ENCODE measurements at places on chromosomes 3 and 15.
A peak's percentile ranks its signal among the peaks of the same experiment; 100 is the strongest.

DNA sequence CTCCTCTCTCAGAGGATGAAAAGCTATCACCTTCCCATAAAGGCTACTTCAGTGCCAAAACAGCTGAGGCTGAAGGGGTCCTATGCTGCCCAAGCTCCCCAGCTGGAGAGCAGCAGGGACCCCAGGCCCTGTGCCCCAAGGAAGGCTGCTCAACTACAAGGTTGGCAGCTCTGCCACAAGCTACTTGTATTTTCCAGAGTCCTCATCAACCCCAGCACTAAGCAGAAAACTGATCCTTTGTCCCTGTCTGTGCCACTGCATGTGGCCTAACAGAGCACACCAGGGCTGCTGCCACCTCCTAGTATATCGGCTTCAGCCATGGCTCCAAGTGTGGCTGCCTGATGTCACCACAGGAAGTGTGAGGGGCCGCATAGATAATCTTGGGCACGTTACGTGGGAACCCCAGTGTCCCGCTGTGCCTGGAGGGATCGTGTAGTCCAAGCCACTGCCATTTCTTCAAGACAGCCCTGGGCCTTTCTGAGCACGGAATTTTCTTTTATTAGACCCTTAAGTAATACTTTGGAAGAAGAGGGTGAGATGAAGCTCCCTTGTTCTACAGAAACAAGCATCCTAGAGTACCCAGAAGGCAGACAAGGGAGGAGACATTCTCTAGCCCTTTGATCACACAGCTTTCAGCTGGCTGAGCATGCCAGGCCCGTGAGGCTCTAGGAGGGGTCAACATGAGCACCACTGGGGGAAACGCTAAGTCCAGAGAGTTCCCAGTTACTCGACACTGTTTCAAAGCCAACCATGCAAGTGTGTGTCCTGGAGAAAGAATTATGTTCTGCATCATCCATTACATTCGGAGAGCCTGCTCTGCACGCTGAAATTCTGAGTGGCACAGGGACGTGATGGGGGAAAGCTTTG lies 60.7 kb downstream of the CAPN7 start:
- DNase-seq: no peak

- no peak for DNase-seq
Measured at GRCh38 chr3:14646131-14646573, 5.4 kb upstream of the CCDC174 start.

DNA sequence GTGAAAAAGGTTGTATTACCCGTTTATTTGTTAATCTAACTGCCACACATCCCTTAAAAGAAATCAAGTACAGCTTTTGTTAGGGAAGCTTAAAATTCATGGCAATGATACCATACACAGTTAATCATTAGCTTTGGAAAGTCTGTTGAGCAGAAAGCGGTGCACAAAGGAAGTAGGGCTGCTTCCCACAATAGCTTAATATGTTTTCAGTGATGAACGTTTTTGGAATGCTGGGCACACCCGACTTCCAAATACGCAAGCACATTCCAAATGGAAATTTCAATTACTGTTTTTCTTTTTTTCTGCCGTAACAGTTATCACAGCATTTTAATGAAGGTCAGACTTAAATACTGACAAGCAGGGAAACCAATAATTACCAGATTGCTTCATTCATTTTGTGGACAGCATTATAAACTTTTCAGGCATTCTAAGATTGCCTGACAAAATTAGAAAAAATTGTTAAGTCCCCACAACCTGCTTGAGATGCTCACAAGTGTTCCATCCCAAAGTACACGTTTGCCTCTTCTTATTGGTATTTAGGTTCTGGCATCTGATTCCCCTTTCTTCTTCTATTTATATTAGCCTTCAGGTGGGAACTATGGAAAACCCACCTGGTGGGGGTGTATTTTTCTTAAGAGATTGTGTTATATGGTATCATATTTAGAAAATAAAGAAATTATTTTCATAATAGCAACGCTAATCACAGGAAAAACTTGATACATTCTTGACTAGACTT lies 1.1 kb upstream of the ECT2 start:
- peak; percentile 93 for DNase-seq

GRCh38 chr15:47409038-47409437 lies 308.3 kb upstream of the SEMA6D start:
- no peak for DNase-seq

DNA sequence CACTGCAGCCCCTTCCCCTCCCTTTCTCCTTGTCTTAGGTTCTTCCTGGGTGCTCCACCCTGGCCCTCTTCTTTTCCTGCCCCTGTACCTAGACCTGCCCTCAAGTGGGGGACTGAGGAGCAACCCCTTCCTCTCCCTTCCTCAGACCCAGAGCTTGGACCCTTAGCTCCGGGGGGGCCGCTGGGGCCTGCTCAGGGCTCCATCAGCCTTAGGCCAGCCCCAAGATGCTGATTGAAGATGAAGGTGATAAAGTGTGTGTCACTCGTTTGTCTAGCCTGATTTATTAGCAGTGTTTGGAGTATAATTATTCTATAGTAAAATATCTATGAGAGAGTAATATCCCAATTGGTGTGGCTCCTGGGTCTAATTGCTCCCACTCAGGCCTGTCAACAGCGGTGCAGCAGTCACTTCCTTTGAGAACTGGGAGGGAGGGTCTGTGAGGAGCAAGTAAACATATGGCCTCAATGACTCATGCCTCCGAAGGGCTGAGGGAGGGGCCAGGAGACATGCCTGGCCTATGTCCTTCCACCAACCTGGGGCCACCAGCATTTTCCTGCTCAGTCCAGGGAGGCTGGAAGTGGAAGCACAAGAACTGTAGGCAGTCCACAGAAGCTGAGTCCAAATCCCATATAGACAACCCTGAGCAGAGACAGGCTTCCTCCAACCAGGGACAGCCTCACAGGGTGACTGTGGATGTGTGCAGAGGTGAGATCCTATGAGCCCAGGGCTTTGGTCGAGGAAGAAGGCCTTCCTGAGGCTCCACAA lies 123.2 kb downstream of the DNAJB8 start:
- no peak for DNase-seq

- DNase-seq: no peak
Measured at GRCh38 chr3:53044711-53045517, 959 bp downstream of the SFMBT1 start.

GRCh38 chr15:61654918-61655317 lies 405.3 kb downstream of the VPS13C start:
- no peak for DNase-seq

DNA sequence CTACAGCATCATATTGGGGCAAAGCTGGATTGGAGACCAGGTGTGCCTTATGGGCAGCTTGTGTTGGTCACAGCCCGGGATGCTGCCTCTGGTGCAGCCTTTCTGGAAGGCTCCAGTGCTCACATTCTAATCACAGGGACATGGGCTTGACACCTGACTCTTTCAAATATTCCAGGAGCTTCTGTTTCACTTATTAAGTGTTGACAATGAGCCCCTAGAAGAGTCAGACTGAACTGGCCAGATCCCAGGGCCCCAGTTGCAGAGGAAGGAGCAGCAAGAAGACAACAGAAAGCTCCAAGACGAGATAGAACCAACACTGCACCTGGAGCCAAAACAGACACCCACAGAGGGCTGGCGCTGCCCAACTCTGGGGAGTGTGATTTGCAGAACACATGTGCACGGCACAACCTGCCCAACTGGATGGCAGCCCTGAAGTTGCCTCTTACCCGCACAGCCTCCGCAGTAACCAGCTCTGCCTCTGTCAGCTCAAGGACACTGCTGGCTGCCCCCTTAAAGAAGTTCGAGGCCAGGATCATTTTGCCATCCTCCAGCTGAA lies 30.3 kb downstream of the ALDH1L1 start:
- DNase-seq: no peak

DNA sequence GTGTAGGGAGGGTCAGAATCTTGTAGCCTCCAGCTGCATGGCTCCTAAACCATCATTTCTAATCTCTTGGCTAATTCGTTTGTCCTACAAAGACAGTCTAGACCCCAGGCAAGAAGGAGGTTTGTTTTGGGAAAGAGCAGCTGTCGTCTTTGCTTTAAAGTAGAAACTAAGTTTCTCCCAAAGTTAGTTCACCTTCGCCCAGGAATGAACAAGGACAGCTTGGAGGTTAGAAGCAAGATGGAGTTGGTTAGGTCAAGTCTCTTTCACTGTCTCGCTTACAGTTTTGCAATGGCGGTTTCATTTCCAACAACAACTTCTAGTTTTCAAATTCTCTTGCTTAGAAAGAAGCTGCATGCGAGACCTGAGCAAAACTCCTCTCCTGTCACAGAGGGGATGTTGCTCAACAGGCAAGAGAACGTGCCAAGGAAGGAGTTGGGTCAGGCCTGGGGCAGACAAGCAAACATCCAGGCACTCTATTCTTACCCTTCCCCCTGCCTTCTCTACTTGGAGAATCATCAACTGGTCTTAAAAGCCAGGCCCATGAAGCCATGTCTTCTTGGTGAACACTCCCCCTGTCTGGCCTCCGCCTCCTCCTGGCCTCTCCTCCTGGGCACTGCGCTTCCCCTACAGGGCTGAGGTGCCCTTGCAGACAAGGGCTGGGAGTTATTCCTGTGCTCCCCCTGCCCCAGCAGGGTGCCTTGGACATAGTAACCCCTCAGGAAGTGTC lies 57.6 kb downstream of the TMEM44 start:
- no peak for DNase-seq

DNA sequence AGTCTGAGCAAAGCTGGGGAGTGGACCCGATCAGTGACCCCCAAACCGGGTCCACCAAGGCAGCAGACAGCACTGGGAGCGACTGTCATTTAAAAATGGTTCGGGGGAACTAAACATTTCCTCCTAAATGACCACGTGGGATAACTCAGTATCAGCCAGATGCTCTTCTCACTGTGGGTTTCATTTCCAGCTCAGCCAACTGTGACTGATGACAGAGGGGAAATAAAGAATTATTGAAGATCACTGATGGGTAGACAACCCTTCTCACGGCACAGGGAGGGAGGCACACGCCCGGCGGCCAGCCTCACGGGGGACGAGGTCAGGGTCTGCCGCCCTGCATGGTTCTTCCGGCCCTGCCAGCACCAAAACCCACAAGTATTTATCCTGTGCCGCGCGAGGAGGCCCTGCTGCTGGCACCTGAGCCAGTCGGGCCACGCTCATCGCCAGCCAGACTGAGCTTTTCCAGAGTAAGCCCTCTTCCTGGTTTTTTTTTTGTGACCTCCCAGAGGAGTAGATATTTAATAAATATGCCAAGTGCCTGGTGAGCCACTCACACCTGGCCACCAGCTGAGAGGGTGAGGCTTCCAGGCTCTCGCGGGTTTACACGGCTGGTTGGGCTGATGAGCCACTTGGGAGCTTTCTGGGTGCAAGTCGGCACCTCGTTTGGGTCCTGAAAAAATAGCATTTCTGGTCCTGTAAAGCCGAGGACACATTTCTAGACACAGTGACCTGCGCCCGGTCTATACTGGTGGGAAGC lies 6.2 kb downstream of the MELTF start:
- no peak for DNase-seq

DNA sequence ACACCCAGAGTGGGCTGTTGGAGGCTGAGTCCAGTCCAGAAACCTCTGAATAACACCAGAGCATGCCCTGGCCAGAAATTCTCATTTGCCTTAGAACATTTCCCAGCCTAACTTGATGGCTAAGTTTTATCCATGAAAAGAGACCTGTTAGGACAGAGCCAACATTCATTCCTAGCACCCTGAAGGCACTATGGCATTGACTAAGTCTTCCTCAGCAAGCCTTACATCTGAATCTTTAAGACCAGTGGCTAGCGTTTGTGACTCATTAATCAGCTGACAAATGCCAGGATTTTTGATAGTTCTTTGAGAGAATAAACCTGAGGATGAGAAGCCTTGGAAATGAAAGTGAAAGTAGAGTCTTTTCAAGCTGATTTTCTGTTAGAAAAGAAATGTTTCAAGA lies 1087.1 kb upstream of the ALCAM start:
- DNase-seq: no peak

GRCh38 chr3:127524296-127524896 lies 66.1 kb downstream of the TPRA1 start:
- DNase-seq: no peak

- no peak for DNase-seq
Measured at GRCh38 chr15:100766243-100767000, 113.2 kb upstream of the ALDH1A3 start.

GRCh38 chr3:27342267-27342666 lies 26.9 kb downstream of the NEK10 start:
- DNase-seq: no peak

GRCh38 chr3:60445446-60445845 lies 805.8 kb downstream of the FHIT start:
- no peak for DNase-seq

DNA sequence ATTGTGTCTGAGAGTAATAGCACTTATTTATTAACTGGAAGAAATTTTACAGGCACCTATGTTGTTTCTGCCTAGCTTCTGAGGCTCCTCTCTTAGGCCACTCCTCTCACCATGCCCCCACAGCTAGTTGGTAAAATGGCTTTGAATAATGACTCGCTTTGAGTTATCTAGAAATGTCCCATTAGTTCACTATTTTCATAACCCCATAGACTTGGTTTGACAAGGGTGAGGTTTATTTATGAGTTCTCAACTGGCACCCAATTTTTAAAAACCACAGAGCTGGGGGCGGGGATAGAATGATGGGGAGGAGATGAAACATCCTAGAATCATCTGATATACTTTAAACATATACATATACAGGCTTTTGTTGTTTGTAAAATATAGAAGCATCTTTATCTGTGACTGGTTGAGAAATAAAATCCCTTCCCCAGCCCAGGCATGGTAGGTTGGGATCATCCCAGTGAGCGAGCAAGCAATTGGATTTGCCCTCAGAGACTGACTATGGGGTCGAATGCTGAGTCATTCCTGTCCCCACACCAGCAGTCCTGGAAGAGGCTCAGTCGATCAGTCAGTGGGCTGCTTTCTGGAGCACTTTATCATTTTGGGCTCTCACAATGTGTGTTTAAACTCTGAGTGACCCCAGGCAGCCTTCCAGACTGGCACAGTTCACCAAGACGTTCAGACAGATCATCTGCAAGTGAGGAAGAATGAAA lies 60.2 kb upstream of the TSEN2 start:
- no peak for DNase-seq

GRCh38 chr3:32996048-32996754 lies 44.8 kb downstream of the CCR4 start:
- DNase-seq: no peak

DNA sequence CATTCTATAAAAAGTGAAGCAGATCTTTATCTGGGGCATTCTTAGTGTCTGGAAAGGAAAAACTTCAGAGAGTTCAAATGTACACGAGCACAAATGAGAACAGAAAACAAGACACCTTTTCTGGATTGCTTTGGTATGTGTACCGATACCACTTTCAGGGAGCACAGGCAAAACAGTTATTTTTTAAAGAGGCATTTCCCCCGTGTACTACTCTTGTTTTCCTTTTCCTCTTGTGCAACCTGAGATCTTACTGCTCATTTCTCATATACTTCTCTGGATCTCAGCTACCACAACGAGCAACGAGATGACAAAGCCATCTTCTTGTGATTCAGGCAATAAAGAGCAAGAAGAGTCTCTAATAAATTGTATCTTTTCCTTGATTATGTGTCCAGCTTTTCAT lies 463.6 kb downstream of the SHQ1 start:
- DNase-seq: no peak

- DNase-seq: no peak
Measured at GRCh38 chr3:170641510-170642236, 55.8 kb upstream of the SLC7A14 start.

GRCh38 chr15:83283138-83283812 lies 1.2 kb downstream of the BNC1 start:
- no peak for DNase-seq
